ENCODE measurements at places on chromosomes 7 and 10. TPM values are rescaled to one million over a fixed set of nuclear protein-coding genes. Genes with fewer than 3 reads are reported as not detected.

DNA sequence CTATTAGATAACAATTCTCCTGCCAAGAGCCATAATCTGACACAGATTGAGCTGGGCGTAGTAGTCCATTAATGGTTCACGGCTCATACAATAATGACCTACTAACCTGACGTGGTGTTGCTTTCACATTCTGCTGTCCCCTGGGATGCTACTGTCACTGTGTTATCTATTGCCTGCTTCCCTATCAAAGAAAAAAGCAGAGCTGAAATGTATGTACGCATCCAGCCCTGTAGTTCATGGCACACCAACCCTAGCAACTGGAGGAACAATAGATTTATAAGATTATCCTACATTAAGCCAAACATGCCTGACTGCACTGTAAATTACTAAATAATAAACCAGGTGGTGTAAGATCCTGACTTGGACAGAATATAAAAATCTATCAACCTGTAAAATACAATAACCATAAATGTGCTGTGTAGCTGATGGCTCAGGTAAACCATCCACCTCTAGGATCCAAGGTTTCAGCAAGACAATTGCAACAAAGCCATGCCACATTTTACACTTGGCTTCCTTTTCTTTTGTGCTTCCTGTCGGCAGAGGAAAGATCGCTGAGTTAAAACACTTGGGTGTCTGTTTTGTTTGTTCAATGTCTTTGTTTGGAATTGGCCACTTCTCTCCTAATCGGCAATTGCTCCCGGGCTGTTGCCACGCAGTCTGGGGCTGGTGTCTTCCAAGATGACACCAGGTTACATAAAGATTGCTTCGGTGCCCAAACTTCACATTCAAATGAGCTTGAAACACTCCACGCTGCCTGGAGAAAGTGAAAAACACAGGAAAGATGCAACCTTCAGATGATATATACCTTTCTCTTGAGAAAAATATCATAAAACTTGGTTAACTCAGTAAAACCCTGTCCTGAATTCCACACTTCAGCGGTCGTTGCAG lies 143.9 kb upstream of the MGMT start:
- no peak for DNase-seq

DNA sequence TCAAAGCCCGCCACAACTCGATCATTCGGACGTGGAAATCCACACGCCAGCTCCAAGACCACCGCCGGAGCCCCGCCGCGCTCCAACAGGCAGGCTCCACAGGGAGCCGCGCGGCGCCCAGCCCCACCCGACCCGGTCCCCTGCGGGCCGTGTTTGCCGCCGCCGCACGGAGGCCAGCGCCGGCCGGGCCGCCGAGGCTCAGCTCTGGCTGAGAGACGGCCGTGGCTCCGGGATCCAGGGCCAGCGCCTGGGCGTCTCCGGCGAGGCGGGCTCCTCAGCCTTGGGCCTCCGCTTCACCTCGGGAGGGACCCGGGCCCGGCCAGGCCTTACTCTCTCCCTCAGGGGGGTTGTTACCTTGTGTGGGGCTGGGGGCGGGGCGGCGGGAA lies 333 bp downstream of the SMNDC1 start:
- DNase-seq, result peak; percentile 66

DNA sequence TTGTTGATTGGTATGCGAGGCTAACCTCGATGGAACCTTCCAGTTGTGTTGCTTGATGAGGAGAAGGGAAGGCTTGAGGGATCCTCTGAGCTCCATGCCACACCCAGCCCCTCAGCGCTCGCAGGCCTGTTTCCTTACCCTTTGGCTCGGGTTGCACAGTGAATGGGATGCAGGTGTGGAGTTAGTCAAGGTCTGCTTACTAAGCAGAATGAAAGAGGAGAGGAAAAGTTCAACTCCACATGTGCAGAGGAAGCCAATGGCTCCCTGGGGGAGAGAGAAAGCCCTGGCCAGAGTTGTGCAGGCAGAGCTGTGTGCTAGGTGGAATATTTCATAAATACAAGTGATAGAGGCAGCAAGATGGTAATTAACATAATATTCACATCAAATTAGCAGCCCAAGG lies 85.5 kb downstream of the JCAD start:
- DNase-seq, result no peak

DNA sequence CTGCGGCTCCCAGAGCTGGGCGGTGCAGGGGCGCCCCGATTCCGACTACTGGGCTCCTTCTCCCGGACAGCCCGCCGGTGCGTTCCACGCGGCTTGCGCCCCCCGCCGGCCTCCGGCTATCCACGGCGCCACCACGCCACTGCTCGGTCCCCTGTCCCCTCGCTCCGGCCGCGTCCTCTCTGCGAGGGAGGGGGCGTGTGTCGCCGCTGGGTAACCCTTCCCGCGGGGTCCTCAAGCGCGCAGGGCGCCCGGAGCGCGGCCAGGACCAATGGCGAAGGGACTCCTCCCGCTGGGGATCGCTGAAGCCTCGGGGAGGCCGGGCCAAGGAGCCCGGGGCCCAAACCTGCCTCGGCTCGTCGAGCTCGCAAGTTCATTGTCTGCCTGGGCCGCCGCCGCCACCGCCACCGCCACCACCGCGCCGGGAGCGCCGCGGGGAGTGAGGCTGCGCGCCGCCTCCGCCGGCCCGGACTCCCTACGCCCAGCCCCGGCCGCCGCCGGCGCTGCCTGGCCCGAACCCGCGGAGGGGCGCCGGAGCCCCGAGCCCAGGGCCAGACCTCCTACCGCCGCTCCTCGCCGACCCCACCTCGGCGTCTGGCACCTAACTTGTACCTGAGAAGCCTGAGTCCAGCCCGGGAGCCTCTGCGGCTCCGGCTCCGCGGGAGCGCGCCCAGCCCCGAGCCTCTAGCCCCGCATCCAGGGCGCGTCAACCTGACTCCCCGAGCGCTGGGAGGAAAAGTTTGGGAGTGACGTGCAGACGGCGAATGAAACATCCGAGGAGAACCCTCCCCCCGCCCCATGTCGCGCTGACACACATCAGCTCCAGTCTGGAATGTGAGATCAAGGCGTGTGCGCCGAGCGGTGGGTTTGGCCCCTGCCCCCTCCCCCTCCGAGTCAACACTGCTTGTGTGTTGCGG lies at the start of gene CHST15:
Gene CHST15 (minus strand): TSS at position 739 of the 914 bp plus-strand sequence. CDS start 47,386 bp downstream, outside the sequence.
- DNase-seq, result peak; percentile 57

DNA sequence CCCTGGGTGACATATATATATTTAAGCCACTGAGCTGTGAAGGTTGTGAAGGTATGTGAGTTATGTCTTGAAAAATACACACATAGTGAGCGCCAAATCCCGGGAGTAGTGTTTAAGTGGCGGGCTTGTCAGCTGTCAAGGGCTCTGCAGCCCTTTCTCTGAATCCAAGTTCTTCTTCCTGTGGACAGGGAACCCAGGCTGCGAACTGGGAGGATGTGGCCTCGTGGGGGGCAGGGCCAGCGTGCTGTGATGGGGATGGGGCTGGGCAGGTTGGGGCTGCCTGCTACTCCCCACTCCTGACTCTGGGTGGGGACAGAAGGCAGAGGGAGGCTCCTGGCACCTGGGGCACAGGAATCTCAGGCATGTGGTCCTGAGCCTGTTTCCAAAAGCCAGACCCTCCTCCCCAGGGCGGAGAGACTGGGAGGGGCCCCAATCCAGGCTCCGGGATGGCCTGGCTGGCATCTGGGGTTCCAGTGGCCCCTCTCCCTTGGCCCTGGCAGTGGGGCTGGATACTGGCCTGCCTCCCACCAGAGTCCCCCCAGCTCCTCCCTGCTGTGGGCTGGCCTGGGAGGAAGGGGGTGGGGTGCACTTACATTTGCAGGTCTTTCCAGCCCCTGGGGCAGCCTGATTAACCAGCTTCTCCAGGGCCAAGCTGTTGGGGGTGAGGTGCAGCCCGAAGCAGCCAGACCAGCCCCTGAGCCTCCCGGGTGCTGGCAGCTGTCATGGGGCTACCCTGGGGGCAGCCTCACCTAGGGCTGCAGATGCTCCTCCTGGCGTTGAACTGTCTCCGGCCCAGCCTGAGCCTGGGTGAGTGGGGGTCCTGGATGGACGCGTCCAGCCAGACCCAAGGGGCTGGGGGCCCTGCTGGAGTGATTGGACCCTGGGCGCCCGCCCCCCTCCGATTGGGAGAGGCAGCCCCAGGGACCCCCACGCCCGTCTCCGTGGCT lies at the start of gene UPK3B:
Gene UPK3B (plus strand): TSS at position 622 of the 947 bp plus-strand sequence. CDS start 101 bp downstream, at position 723.
- DNase-seq, result no peak

- no peak for DNase-seq
Measured at GRCh38 chr10:109932968-109933367, 9.7 kb upstream of the XPNPEP1 start.

DNA sequence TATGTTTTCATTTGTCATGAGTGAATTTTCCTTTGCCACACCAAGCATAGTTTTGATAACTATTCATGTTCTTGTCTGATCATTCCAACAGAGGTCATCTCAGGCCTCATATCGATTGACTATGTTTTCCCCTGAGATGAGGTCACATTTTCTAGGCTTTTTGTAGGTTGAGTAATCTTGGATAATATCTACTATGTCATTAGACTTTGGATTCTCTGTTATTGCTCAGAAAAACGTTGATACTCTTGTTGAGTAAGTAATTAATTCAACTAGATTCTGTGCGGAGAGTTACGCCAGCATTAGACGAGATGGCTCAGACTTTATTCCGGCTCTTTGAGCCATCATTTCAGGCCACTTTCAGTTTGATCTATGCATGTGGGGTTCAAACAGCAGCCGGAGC lies 57.7 kb downstream of the KLF6 start:
- DNase-seq, result no peak

GRCh38 chr7:86939197-86939814 lies 120.1 kb downstream of the ELAPOR2 start:
- no peak for DNase-seq

GRCh38 chr10:94066411-94066810 lies 72.7 kb downstream of the PLCE1 start:
- DNase-seq, result no peak

DNA sequence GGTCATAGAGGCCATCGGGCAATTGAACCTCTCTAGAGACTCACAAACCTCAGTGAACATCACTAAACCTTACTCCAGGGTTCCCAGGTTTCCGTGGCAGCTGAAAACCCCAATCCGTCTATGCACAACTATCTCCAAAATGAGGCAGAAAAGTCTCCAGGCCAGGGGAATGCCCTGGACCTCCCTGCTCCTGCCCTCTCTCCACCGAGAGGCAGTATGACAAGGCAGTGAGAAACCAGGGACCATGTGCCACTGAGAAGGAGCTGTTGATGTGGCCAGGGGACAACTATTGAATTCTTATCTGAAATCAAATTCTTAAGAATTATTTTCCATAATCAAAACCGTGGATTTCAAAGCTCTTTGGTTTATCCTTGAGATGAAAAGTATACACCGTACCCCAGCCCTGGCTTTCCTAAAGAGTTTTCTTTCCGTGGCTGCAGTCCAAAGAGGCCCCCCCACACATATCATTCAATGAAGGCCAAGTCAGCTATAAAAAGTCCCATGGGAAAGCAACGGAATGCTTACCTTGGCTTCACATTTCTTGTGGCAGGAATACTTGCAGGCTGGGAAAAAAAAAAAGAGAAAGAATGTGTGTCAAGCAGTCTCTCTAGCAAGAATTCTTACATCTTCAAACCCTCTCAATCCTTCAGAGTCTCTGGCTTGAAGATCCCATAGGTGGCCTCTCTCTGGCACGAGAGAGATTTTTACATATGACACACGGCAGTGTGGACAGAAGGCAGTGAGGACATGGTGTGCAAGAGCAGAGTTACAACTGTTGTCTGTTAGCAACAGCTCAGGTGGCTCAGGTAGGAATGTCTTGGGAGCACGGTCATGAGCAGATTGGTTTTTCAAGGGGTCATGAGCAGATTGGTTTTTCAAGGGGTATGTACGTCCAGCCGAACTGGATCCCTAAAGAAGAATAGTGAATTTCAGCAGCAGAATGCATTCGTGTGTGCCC lies 75.2 kb downstream of the TNS3 start:
- no peak for DNase-seq

GRCh38 chr10:124546055-124546369 lies 84.4 kb downstream of the LHPP start:
- peak; percentile 61 for DNase-seq

DNA sequence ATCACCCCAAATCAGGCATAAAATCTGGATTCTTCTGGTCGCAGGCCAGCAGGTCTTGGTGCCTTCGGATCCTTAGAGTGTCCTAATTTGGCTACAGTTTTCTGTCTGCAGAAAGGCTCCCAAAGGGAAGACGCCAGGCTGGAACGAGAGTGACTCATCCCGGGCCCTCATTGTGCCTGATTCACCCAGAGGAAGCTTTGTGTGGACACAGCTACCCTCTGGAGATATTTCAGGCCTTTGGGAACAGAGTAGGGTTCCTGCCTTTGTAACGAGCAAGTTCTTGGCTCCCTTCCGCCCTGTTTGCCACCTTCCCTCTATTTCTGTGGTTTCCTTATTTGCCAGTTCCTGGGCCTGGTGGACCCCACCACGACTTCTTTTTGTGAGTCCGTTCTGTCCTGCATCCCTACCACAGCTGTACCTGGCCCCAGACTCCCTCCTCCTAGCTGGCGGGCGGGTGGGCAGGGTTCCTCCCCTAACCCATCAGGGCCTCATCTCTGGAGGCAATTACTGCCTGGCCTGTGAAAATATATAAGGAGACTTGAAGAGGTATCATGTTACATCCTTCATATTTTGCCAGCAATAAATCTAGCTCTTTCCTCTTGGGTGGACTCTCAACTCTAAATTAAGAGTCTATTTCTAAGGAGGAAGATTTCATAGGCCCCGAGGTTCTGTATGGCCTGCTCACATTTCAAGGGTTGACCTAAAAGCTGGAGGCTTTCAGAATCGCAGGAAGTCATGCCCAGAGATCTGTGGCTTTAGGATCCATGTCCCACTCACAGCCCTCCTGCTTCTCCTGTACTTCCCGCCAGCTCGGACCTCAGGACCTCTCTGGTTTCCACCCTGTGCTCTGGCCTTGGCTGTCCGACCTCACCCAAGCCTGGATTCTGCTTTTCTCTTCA lies 219.2 kb upstream of the ZNF32 start:
- no peak for DNase-seq

DNA sequence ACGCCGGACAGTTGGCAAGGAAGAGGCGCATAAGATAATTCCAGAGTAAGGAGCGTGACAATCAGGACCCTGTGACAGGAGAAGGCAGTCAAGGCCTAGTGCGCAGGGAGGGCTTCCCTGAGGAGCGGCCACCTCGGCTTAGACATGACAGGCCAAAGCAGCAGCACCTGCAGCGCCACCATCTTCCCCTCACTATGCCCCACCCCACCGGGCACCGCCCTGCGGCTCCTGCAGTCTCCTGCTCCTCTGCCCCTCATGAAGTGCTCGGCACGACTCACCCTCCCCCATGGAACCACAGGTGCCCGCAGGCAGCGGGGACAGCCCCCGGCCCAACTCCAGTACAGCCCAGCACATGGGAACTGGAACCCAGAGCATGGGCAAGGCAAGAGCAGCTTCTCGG lies 11.8 kb downstream of the MAD1L1 start:
- DNase-seq, result no peak

GRCh38 chr10:70573599-70574506 lies 28.7 kb downstream of the PRF1 start:
- no peak for DNase-seq

- DNase-seq, result no peak
Measured at GRCh38 chr10:29533046-29533445, 101.7 kb downstream of the SVIL start.

DNA sequence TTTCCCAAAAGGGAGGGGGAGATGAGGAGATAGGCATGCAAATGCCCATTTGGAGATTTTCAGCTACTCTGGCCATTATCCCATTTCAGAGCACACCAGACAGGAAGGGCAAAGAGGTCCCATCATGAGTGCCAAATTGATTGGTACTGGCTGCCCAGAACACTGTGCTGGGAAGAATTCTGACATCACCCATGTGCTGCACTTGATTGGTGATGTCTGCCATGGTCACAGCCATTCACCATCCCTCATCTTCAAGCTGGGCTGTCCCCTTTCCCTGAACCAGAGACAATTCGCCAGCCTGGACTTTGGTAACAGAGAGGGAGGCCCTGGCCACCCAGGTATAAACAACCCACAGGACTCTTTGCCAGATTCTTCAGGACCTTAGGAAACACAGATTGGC lies 23.2 kb upstream of the RADIL start:
- DNase-seq, result no peak

Gene SAP25
- 0.77 TPM for total RNA-seq

Gene LRRC18
- total RNA-seq, result not detected

Data from left ventricle myocardium superior (tissue), 1 donor.